ENCODE measurements at places on chromosomes 6 and 20. TPM values are rescaled to one million over a fixed set of nuclear protein-coding genes. Genes with fewer than 3 reads are reported as not detected.
A peak's percentile ranks its signal among the peaks of the same experiment; 100 is the strongest.

- no peak for DNase-seq
These were observed 310.7 kb upstream of the CDH4 start for GRCh38 chr20:60941379-60941778.

Gene OPN5
- total RNA-seq = not detected

DNA sequence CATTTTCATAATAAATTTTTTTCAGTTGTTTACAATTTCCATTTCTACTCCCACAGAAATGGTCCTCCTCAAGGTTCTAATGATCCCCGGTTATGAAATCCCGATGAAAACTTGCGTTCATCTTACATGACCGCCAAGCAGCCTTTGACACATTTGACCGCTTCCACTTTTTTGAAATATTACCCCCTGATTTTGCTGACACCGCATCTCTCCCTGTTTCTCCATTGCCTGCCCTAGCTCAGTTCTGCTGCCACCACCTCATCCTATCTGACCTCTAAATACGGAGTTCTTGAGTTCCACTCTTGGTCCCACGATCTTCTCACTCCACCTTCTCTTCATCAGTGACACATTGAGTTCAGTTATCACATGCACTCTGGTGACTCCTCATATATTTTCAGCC lies 74.1 kb downstream of the SLC35B3 start:
- DNase-seq = no peak

- no peak for DNase-seq
These were observed 50.1 kb upstream of the E2F3 start for GRCh38 chr6:20351534-20351933.

GRCh38 chr6:26205161-26205624 lies 118.0 kb downstream of the HFE start:
- peak; percentile 95 for DNase-seq

DNA sequence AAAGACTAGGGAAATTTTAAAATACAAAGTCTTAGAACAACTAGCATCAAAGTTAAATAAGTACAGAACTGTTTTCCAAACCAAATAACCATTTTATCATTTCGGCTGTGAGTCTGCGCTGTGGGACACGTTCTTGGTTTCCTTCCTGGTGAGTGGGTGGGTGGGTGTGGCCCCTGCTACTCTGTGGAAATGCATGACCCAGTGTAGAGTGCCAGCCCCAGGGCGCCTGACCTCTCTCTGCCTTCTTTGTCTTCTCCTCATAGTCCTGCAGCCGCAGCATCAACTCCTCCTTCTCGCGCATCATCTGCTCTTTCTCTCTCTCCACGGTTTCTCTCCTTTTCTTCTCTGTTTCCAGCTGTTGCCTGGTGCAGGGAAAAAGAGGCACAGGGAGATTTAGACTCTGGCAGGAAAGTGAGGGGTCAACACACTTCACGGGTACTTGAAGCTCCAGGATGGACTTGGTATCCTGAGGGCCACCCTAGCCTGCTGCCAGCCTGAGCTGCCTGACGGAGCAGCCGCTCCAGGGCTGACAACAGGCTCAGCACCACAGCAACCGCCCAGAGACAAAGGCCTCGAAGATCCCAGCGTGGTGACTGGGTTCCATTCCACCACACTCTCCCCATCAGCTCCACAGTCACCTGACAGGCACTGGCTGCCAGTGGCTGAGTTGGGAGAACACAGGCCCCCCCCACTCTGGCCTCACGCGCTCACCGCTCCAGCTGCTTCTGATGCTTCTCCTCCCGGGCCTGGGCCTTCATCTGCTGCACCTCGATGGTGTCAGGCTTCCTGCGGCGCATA lies 48.4 kb downstream of the EZR start:
- DNase-seq = no peak

GRCh38 chr20:34074101-34074760 lies 37.8 kb downstream of the EIF2S2 start:
- DNase-seq = no peak

DNA sequence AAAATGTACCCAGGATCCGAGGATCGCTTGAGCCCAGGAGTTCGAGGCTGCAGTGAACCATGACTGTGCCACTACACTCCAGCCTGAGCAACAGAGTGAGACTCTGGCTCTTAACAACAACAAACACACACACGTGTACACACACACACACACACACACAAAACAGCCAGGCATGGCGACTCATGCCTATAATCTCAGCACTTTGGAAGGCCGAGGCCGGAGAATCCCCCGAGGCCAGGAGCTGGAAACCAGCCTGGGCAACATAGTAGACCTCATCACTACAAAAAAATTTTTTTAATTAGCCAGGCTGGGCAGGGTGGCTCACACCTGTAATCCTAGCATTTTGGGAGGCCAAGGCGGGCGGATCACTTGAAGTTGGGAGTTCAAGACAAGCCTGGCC lies 23.3 kb upstream of the ARFGEF2 start:
- no peak for DNase-seq

- DNase-seq = no peak
These were observed 207.1 kb upstream of the RREB1 start for GRCh38 chr6:6900569-6901204.

Gene NKAIN2
- total RNA-seq = not detected

DNA sequence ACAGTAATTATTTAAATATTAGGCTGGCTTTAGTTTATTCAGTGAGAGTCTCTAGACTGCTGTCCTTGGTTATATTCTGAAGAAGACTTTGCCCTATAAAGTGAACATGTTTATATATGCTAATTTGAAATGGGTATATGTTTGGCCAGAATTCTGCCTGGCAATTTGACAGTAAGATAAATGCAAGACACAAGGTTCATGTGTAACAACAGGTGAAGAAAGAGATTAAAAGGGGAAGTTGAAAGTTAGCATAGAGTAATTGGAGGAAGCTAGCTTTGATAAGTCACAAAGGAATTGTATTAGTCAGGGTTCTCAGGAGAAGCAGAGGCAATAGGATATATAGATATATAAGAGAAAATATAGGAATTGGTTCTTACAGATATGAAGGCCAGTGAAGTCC lies 191.4 kb downstream of the CENPW start:
- no peak for DNase-seq
